ENCODE measurements at places on chromosomes 4 and X.

DNA sequence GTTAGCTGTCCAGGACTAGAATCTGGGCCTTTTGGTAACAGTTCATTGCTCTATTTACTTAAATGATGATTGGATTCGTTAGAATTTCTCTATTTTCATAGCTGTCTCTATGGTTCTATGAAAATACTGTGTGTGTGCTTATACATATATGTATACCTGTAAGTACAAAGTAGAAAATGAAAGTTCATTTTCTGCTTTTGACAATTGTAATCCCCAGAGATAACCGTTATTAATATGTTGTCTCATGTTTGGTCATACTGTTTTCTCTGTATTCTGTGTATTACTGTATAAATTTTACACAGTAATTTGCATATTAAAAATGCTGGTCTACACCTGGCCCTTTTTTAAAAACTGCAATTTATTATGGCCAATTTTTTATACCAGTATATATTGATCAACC lies 55.4 kb downstream of the CLCN3 start:
- DNase-seq: no peak

GRCh38 chr4:156437666-156438065 lies 484.0 kb upstream of the CTSO start:
- DNase-seq: no peak

GRCh38 chr4:15365641-15366040 lies 62.2 kb upstream of the C1QTNF7 start:
- no peak for DNase-seq

- no peak for DNase-seq
These were observed 1.7 kb downstream of the FRAS1 start for GRCh38 chr4:78058591-78059523.

- no peak for DNase-seq
These were observed 28.3 kb upstream of the AMELX start for GRCh38 chrX:11264925-11265324.

- no peak for DNase-seq
These were observed 16.5 kb upstream of the PNPLA4 start for GRCh38 chrX:7943600-7944245.
